ENCODE measurements at places on chromosomes 7 and 10. TPM values are rescaled to one million over a fixed set of nuclear protein-coding genes. Genes with fewer than 3 reads are reported as not detected.

ATRNL1 gene
- total RNA-seq, result 856 TPM

GRCh38 chr10:119176166-119176565 lies 2.4 kb downstream of the PRDX3 start:
- DNase-seq, result no peak

GRCh38 chr10:110679486-110680272 lies 35.5 kb downstream of the RBM20 start:
- no peak for DNase-seq

DNA sequence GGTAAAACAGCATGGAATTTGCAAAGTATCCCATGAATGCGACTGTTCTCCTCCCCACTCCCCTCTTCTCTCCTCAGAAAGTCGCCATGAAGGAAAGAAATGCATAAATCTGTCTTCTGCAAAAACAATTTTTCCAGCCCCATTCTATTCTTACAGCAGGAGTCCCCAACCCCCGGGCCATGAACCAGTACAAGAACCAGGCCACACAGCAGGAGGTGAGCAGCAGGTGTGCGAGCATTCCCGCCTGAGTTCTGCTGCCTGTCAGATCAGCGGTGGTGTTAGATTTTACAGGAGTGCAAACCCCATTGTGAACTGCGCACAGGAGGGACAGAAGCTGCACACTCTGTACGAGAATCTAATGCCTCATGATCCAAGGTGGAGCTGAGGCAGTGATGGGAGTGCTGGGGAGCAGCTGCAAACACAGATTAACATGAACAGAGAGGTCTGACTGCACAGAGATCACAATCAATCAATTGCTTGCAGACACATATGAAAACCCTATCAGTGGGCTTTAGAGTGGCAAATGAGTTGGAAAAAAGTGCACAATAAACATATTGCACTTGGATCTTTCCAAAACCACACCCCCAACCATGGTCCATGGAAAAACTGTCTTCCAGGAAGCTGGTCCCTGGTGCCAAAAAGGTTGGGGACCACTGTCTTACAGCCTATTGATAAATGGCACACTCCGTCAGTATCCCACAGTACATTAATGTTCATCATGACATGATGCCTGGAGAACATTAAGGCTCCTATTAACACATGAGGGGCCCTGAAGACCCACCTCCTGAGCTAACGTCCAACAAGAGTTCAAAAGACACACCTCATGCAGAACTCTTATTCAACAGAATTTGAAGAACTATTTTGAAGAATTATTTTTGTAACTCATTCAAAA lies 205.0 kb downstream of the PTPRN2 start:
- no peak for DNase-seq

All from occipital lobe (tissue), 3 donors.